HepG2 (cell line): ENCODE measurements at places on chromosomes 4 and X. TPM values are rescaled to one million over a fixed set of nuclear protein-coding genes. Genes with fewer than 3 reads are reported as not detected.

- no peak for DNase-seq
Measured at GRCh38 chr4:177596991-177597390, 154.8 kb upstream of the AGA start.

DNA sequence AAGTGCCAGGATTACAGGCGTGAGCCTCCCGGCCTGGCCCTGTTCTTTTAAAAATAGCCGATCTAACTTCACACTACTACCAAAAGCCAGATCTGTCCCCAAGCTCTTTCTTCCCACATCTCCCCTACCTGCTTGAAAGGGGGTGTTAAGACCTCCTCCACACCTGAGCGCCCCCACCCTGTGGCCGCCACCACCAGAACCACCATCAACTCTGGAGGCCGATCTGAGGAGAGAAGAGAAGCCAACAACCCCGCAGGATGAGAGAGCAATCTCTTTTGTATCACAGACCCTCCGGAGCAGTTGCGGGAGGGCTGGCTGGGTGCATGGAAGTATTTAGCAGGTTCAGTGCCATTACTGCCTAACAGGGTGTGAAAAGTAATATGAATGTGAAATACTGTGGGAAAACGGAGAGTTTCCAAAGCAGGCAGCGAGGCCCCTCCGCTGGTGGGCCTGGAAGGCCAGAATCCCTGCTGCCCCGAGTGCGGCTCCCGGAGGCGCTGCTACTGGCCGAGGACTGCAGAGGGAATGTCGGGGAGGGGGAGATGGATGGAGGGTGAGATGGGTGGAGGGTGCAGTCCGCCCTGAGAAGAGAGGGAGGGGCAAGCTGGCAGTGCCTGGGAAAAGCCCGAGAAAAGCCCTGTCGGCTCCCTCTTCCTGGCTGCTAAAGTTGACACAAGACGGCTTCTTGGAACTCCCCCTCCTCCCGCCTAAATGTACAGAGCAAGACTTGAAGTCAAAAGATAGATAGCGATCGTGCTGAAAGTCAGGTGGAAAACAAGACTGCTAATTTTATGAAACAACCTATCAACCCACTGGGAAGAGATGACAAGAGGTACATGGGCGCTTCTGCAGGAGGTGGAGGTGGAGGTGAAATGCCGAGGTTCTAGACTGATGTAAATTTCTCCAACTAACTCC, 22.3 kb downstream of the HAND2 start:
- DNase-seq: no peak

DNA sequence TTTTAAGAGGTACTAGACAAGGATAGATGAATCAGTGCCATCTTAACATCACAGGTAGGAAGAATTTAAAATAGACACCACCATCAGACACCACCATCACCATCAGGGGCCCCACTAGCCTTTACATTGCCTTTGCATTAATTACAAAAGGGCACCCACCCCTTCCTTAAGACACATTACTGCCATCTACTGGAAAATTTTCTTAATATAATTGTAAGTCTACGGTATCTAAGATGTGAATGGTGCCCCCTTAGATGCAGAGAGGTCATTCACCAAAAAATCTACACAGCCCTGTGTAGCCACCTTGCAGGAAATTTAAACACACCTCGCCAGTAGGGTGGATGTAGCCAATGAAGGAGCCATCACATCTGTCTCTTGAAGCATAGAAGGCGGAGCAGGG, 184.1 kb downstream of the MID1IP1 start:
- DNase-seq: no peak

- DNase-seq: no peak
Measured at GRCh38 chr4:24917076-24917856, 4.4 kb upstream of the CCDC149 start.

DNA sequence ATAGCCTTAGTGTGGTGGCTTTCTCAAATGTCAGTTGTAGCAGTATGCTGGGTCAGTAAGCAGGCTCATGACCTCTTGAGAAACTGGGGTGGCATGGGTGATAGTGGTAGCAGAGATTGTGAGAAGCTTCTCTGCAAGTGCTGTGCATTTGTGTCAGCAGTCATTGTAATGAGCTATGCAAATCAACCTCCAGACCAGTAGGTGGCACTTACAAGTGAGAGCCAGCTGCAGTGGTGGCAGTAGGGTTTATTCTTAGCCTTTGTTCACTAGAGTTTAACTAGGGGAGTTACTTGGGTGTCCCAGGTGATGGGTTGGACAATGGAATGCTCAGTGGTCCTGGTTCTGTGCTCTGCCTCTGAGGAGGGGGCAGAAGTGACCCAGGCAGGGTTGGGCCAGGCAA, 818.7 kb downstream of the PCDH7 start:
- DNase-seq: no peak

DNA sequence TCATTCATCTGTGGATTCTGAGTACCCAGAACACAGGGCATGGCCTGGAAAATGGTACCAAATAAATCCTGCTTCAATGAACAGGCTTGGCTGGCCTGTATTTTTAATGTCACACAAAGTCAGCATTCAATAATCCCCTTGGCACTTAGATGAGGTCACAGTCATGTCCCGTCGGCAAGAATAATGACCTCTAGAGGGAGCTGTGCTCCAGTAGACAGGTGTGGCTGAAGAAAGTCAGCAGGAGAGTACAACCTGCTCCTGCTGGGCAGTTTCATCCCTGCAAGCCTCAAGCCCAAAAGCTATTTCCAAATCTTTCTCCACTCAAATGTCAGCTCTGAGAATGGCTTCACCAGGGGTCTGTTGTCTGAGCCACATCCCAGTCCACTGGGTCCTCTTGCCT, 404.0 kb upstream of the F9 start:
- DNase-seq: peak; percentile 12

GRCh38 chr4:84915396-84915780, 51.1 kb downstream of the WDFY3 start:
- DNase-seq: no peak

DNA sequence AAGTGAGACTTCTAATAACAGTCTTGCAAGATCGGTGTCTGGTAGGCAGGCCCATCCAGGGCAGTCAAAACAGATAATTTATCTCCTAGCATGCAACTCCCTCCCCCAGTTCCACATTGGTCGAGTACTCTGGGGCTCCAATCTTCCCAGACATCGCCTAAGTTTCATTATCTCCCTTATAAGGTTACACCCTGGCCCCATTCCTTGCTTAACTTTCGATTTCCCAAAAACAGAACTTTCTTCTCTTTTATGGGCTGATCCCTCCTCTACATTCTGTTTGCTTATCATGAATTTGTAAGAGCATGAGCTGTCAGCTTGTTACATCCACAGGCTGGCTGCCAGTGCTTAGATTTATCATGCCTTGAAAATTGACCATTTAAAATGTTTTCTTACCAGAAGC, 471.3 kb downstream of the TECRL start:
- DNase-seq: no peak

DNA sequence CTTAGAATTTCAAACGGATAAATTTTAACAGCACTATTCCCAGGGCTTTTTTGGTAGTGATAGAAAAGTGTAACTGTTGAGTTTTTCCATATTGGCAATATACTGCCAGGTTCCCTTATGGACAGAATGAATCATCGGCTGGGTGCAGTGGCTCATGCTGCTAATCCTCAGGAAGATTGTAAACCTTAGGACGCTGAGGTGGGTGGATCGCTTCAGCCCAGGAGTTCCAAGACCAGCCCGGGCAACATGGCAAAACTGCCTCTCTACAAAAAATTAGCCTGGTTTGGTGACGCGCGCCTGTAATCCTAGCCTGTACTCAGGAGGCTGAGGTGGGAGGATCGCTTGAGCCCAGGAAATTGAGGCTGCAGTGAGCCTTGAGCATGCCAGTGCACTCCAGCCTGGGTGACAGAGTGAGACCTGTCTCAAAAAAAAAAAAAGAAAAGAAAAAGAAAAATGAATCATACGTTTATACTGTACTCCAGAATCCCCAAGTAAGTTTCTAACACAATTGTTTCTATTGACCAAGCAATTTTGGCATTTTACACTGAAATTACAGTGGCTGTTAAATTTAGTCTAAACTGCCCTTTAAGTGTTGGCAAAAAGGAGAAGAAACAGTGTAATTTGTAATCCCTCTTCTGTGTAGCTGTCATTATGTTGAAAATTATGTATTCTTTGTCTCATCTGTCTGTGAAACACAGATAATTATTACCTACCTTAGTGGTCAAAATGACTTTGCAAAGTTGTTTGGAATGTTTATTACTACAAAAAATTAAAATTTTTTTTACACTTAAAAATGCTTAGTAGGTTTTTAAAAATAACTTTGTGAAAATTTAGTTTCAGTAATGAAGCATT, 1.8 kb downstream of the SLC30A9 start:
- DNase-seq: peak; percentile 25

GRCh38 chrX:9789555-9789954, 3.3 kb downstream of the SHROOM2 start:
- DNase-seq: no peak

- peak; percentile 32 for DNase-seq
Measured at GRCh38 chrX:9456250-9457074, 8.4 kb upstream of the TBL1X start.

DNA sequence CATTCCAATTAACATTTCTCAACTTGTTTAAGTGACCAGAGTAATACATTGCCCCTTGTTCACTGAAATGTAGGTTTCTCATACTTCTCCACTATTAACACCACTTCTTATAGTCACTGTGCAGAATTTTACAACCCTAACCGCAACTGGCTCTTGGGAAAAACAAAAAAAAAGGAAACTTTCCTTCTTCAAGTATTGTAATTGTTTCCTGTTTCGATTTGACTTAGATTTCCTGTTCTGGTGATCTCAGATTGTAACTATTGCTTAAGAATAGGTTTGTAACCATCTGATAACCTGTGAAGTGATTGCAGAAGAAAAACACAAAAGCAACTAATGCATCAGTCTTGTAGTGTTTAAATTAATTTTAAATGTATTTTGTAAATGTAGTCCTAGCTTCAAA, 594.7 kb upstream of the GALNT7 start:
- no peak for DNase-seq

- DNase-seq: no peak
Measured at GRCh38 chr4:88964450-88964849, 92.5 kb downstream of the FAM13A start.

DNA sequence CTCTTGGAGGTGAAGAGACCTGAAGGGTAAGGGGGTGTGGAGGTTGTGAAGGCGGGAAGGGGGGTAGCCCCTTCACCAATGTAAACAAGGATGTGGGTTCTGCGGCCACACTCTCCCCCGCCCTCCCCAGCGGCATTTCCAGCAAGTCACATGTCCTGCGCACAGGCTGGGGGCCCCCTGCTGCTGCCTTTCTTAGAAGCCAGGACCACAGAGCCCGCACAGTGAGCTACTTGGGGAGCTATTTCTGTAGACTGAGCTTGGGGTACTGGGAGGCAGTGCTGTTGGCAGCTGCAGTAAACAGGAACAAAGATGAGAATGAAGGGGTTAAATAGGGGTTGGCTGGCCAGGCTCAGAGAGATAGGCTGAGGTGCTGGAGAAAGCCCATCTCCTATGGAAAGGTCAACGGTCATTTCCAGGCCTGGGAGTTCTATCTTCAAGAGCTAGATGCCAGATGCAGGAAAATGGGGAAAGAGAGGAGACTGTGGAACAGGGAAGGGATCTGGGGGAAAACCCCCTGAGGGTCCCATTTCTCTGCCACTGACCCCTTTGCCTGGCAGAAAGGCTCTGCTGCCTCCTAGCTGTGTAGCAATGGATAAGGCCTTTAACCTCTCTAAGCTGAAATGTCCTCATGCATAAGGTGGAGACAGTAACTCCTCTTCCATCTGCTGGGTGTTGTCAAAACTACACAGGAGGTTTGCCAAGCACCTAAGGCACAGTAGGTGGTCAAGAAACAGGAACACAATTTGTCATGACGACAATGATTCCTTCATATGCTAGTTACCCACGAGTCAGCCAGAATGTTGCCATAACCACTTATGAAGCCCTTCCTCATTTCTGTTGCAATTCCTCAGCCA, 18.5 kb upstream of the PIM2 start:
- DNase-seq: no peak

GRCh38 chr4:2583517-2583916, 47.1 kb downstream of the FAM193A start:
- DNase-seq: no peak

- DNase-seq: no peak
Measured at GRCh38 chrX:68929332-68930150, 100.7 kb downstream of the EFNB1 start.

DNA sequence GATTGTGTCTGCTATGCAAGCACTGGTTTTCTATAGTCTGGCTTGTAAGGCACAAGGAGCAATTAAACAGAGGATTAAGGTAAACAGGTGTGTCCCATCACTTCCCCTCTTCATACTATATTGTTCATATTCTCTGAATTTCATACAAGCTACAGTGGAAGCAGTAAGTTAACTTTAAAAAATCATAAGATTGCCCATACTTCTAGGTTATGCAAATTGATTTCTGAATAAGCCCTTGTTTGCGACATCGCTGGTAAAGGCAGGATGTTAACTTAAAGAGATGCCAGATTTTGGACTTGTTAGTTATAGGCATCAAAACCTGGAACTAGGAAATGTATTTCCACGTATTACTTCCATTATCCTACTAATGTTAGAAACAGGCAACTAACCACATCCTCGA, 1.0 kb upstream of the TMEM131L start:
- no peak for DNase-seq

DNA sequence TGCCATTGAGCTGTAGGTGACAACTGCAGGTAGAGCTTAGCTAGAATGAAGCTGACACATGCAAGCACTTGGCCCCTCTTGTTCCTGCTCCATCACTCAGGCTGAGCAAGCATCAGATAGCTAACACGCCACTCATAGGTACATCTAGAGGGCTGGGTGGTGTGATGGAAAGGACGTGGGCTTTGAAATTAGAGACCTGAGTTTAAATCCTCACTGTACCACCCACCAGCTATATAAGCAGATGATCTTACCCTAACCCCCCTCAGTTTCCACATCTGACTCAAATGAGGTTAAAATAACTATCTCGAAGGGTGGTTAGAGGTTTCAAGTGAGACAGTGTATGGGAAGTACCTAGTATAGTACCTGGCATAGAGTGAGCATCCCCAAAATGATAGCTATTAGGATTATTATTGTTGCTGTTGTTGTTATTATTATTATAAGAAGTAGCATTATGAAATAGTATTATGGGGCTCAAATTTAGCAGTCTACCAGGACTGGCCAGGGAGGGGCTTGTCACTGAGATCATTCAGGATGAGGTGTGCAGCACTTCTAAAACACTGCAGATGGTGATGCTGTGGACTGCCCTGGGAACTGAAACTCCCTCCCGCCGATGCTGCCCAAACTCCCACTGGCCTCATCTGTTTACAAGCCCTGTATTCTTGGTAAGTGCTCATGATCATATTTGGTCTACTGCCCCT, 59.0 kb downstream of the REELD1 start:
- DNase-seq: no peak

GRCh38 chrX:20477836-20478524, 211.3 kb upstream of the RPS6KA3 start:
- no peak for DNase-seq

DNA sequence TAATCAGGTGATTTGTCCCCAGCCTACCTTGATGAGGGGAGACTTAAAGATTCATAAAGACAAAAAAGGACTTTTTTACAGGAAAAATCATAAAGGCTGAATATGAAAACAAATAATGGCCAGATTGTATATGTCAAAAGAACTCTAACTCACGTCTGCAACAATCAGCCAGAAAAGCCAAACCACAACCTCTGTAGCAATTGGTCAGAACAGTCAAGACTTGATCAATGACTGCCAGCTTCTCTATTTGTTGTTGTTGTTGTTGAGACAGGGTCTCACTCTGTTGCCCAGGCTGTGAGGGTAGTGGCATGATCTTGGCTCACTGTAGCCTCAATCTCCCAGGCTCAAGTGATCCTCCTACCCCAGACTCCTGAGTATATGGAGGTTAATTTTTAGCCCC, 35.9 kb upstream of the PPA2 start:
- DNase-seq: no peak

DCAF12L1 gene
- not detected in 2 replicates for total RNA-seq

MAOB gene
- 11.0 and 22.5 TPM in 2 replicates for total RNA-seq

MAGEE1 gene
- 1.2 and 1.6 TPM in 2 replicates for total RNA-seq

ZNF280C gene
- total RNA-seq: 3.3 and 5.4 TPM in 2 replicates

AR gene
- not detected in 2 replicates for total RNA-seq

CT55 gene
- total RNA-seq: 0.15 TPM in 1 of 2 replicates, not detected in the other

GAGE12F gene
- not detected in 2 replicates for total RNA-seq

ASB5 gene
- not detected in 2 replicates for total RNA-seq
